DMS79 treated with DMSO at 0.1 percent for 48 hours (cell line): ENCODE measurements at places on chromosomes 2 and 18.

DNA sequence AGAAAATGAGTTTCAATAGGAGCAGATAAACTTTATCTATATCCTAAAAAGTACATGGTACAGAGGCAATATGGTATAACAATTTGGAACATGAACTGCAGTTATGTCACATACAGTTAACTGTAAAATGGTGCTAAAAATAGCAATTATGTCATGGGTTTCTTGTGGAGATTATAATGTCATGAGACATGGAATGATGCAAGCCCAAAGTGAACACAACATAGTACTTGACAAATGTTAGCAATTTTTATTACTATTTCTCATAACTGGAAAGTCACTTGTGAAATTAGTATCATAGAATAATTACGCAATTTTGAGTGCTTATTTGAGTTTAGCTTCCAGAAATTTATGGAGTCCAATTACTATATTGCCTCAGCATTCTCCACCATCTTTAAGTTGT, 1263.4 kb downstream of the DSC3 start:
- DNase-seq = no peak

DNA sequence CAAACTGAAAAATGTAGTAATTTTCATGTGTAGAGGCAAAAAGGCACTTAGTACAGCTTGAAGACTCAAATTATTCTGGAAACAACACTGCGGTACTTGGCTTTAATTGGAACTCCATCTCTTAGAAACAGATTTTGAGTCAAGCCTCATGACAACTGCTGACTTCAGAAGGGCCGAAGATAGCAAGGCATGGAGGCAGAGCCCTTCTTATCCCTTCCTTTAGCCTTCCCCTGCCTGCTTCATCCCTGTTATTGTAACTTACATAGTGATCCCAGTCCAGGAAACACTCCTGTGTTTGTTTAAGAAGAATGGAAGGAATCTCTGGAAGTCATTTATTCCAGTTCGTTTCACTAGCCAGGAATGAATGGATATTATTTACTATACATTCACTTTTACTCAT, 110.9 kb upstream of the FAM98A start:
- DNase-seq = no peak

- no peak for DNase-seq
Measured at GRCh38 chr2:119821266-119821665, 61.5 kb downstream of the PTPN4 start.

GRCh38 chr2:20476950-20477349, 30.1 kb downstream of the RHOB start:
- DNase-seq = no peak

DNA sequence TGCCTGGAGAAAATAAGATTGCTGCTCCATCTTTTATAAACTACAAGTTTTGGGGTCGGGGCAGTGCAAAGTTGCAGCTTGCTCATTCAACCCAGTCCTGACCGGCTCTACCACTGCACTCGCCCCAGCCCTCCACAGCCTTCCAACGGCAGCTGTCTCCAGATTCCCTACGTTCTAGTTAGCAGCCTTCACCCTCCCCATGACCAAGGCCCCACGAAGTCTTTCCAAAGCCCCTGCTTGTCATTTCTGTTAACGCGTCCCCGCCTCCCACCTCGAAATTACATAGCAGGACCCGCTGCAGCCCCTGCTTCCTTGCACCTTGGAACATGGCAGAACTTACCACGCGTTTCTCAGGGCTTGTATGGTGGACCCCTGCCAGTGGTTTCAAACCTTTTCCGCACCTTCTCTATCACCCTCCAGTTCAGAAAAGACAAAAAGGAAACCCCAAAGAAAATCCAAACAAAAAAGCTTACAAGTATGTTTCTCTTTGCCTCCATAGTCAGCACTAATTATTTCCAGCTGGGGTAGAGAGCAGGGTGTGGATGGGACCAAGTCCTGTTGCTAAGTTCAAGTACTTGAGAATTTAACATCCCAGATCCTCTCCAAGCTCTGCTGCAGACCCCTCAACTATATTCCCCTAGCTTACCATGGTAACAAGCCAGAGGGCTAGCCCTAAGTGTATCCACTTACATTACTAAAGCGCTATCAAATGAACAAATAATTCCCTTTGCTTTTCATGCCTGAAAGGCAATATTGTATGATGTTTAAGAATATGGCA, 161.5 kb downstream of the TGIF1 start:
- DNase-seq = peak; percentile 99

- no peak for DNase-seq
Measured at GRCh38 chr2:224252631-224253030, 149.3 kb downstream of the FAM124B start.

- DNase-seq = no peak
Measured at GRCh38 chr2:59744436-59744835, 809.0 kb downstream of the BCL11A start.

DNA sequence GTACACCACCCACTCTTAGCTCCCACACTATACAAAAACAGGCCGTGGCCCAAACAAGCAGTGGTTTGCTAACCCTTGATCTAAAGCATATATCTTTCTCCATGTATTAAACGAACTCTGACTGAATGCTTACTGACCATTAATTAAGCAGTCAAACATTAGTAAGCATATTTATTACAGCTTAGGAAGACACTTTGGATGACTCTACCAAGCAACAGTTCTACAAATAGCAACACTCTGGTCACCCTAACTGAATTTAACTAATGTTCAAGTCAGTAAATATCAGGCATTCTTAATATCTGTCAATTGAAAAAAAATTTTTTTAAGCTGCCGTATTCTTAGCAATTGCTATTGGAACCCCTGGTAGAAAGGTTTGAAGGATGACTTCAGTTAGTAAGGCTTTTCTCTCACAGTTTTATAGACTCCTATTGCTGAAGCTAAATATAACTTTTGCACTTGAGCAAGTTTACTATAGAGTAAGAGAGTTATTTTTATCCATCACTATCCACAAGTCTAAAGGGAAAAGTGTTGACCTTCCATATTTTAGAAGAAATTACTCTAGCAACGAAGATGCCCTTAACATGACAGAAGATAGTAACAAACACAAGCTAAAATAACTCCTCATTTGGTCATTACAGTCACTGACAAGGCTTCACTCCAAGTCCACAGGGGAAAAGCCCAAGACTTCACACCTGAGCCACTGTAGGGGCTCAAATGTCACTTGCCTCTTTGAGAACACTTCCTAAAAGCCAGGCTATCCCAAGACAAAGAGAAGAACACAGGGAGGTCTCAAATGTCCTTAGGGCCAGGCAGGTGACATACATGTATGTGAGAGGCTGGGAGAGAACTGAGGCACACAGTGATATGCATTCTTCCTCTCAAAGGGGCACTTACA, 74.4 kb downstream of the RTN4 start:
- no peak for DNase-seq

DNA sequence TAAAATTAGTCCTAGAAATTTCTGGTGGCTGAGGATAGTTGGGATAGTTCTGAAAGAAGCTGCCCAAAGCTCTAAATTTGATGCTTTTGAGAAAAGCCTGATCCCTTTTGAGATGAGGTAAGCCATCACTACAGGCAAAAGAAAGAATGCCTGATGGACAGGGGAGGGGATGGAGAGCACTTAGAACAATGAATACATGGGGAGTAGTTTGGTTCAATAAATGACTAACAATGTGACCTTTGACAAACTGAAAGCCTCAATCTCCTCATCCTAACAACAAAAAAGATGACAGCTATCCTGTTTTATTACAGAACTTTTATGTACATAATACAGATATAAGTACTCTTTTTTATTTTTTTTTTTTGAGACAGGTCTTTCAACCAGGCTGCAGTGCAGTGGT, 42.7 kb downstream of the GFPT1 start:
- DNase-seq = no peak

DNA sequence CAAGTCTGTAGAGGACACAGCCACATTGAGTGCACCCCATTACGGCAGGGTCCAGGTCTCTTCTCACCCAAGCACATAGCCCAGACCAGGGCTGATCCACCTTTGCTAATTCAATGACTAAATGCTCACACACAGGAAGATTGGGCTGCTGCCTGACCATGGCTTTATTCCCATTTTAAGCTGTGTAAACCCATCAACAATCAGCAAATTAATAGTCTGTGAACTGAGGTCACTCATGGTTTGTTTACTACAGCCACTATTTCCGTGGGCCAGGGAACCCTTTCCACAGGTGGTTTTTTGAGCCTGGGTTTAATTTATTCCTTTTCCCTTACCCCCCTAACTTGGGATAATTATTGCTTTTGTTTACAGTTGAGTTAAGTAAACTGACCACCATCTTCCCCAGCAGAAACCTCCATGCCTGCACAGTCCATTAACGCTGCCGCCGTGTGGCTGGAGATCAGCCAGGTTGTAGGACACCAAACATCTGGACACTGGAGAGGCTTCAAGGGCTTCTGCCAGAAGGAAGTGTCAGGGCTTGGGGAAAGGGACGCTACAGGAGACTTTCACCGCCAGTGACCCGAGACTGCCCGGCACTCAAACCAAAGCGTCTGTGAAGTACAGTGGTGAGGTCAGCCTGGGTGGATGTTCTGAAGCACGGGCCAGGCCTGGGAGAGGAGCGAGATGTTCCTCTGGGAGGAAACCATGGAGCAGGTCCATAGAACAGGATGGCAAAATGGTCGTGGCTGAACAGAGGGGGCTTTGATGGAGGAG, 282.9 kb downstream of the DYSF start:
- DNase-seq = peak; percentile 81

DNA sequence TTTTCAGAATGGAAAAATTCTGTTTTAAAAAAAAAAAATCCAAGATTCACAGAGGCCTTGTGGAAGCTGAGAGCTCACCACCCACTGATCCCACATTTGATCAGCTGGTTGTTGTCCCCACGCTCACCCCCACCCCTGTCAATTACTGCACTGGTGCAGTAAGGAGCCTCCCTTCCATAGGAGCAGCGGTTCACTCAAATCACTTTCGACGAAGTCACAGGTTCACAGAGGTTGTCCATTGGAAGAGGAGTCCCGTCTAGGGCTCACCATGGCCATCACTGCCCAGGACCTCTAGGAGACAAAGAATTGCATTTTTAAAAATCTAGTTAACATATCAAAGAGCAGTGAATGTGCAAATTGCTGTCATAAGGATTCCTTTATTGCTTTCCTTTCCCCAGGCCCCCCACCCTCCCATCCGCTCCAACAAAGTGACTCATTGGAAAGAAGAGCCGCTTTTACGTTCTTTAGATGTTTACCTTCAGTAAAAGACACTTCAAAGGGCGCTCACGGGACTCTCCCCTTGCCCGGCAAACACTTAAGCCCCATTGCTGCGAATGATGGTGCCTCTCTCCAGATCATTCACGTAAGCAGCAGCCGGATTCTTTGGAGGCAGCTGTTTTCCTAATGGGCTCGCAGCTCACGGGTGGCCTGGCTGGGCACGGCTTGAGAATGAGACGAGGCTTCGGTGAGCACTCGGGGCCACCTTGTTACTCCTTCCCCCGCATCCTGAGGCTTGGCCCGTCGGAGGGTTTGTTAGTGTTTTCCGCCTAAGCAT, 165.5 kb upstream of the SALL3 start:
- peak; percentile 13 for DNase-seq

DNA sequence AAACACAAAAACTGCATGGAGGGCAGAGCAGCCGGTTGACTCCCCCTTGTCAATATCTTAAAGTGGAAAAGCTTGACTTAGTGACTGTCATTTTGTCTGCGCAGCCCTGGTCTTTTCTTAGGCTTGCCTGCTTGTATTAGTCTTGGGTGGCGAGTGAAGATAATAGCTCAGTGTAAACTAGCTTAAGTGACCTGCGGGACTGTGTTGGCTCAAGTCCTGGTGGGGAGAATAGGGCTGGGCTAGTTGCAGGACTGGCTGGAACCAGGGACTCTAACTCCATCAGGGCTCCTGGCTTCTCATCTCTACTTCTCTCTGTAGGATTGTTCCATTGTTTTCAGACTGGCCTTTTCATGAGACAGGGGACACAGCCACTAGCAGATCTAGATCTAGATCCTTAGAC, 8.1 kb upstream of the ATG16L1 start:
- no peak for DNase-seq

DNA sequence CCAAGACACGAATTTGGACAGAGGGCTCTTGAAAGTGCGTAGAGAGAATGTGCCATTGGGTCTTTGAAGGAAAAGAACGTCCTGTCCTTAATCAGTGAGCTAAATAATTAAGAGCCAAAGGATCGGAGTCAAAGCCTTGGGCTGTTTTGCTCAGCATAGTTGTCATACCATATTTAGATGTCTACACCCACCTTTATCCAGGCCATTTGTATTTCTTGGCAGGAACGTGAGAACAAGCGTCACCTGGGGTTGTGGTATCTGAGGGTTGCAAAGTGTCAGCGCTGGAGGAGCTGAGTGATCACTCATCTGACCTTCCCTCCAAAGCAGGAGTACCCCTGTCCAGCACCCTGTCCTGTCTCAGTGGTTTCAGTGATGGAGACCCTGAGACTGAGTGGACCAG, 4.5 kb downstream of the LPIN1 start:
- DNase-seq = peak; percentile 25

- no peak for DNase-seq
Measured at GRCh38 chr2:11163439-11164317, 8.4 kb downstream of the SLC66A3 start.

DNA sequence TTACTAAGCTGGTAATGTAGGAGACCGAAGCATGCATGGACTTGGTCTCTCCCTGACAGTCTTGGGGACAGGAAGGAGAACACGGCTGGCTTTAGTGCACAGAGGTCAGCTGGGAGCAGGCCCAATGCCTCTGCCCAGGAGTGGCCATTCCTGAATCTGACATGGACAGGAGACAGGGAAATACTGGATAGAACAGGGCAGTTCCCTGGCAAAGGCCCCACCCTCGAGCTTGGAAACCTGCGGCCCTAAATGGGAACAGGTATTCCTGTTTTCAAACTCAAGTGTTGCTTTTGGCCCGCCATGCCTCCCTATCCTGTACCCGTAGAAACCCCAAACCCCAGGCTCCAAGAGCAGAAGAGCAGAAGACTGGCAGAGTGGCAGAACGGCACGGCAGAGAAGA, 107.4 kb downstream of the ZNF516 start:
- no peak for DNase-seq

DNA sequence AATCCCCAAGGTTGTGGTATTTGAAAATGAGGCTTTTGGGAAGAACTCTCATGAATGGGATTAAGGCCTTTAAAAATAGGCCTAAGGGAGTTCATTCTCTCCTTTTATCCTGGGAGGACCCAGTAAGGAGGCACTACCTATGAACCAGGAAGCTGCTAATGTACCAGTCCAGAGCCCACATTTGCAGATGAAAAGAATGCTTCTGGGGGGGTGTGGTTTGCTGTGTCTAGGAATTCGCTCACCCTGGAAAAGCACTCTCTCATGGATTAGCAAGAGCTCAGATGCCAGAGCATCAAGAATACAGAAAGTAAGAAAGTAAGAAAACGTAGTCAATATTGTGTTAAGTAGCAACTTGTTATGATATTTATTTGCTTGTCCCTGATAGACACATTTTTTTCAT, 785.7 kb upstream of the GYPC start:
- no peak for DNase-seq

GRCh38 chr2:181777734-181778133, 97.4 kb upstream of the NEUROD1 start:
- no peak for DNase-seq

GRCh38 chr2:623130-623922, 53.9 kb downstream of the TMEM18 start:
- DNase-seq = no peak

DNA sequence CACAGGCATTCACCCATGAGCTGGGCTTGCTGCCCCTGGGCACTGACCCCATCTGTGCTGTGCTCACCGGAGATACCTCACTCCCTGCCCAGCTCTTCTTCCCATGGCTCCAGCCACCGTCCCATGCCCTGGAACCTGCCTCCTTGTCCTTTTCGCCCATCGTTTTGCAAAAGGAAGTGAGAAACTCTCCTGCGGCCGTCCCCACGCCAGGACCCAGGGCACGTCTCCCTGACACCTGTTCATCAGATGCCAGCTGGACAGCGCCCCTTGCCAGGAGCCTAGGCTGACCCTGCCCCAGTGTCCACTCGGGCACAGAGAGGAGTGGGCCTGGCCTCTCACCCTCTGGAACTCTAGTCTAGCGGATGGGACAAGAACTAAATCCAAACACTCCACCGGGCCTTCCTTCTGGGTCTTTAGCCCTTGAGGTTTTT, 238.6 kb downstream of the SEPTIN10 start:
- no peak for DNase-seq
